ENCODE measurements at places on chromosomes 11 and 22.

- DNase-seq, result no peak
Measured at GRCh38 chr11:121282886-121283502, 9.6 kb upstream of the SC5D start.

- no peak for DNase-seq
Measured at GRCh38 chr11:65014726-65015227, 817 bp downstream of the ARL2 start.

DNA sequence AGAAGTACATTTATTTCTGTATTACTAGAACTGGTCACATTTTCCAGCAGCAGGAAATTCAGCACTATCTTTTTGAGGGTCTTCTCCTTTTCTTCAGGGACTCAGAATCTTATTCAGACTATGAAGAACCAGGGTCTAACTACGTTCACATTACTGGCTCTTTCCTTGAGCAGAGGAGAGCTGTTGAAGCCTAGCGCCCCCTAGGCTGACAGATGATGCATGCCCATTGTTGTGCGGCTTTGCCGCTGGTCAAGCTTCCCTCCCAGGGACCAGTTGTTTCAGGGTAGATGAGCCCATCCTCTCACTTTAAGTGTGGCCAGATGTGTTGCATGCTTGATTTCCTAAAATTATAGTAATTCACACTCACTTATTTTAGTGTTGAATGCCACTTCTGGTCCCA is 168.2 kb upstream of the PDGFD start:
- no peak for DNase-seq

GRCh38 chr11:68460741-68461574 is at the start of gene PPP6R3:
TSS of gene PPP6R3 (plus strand) at chr11:68460752. CDS start at chr11:68537665, 76,913 bp downstream.
- DNase-seq, result no peak

DNA sequence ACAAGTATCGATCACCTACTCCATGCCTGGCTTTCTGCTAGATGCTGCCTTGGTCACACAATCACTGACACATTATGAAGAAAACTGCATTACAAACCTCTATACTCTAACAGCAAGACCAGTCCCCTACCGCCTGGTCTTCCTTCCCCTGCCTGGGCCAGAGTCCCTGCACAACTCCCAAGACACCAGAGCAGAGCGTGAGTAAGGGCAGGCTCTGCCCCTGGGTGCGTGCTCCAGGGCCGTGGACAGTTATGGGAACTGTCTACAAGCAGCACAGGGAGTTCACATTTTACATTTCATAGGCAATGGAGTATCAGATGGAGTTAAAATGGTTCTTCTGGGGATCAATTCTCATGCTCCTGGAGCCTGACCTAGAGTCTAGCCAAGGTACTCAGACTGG is 6.5 kb downstream of the FZD4 start:
- DNase-seq, result no peak

- DNase-seq, result no peak
Measured at GRCh38 chr22:32024796-32025195, 18.3 kb upstream of the SLC5A1 start.

GRCh38 chr22:22429369-22430108 is 79.0 kb downstream of the ZNF280B start:
- DNase-seq, result no peak

GRCh38 chr11:76770642-76771445 is 12.3 kb upstream of the TSKU start:
- peak; percentile 87 for DNase-seq

GRCh38 chr11:95035316-95035715 is 10.3 kb downstream of the KDM4E start:
- DNase-seq, result no peak

DNA sequence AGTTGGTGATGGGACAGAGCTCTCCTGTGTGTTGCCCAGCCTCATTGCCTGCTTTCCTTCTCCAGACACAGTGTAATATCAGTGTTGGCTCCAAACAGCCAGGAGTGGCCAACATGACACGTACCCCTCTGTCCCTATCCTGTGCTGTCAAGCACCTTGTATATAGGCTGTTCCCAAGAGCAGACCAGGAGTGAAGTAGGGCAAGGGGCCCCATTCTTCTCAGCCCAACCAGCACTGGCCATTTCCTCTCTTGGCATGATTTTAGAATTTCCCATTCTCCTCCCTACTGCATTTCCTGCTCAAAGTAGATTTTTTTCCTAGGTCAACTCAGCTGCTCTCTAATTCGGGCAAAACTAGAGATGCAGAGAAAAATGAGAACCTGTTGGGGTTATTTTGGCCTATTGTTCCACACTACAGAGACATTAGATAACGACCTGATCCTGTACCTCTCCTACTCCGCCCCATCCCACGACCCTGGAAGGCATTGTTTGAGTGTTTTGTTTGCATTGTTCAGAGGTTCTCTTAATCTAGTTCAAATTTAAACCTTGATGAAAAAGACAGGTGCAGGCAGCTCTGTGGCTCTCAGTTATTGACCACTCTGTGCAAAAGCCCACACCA is 95.6 kb downstream of the RASSF10 start:
- no peak for DNase-seq

- no peak for DNase-seq
Measured at GRCh38 chr11:43686207-43686606, 5.7 kb downstream of the HSD17B12 start.

GRCh38 chr22:24428751-24429410 is 1.5 kb downstream of the ADORA2A start:
- no peak for DNase-seq

DNA sequence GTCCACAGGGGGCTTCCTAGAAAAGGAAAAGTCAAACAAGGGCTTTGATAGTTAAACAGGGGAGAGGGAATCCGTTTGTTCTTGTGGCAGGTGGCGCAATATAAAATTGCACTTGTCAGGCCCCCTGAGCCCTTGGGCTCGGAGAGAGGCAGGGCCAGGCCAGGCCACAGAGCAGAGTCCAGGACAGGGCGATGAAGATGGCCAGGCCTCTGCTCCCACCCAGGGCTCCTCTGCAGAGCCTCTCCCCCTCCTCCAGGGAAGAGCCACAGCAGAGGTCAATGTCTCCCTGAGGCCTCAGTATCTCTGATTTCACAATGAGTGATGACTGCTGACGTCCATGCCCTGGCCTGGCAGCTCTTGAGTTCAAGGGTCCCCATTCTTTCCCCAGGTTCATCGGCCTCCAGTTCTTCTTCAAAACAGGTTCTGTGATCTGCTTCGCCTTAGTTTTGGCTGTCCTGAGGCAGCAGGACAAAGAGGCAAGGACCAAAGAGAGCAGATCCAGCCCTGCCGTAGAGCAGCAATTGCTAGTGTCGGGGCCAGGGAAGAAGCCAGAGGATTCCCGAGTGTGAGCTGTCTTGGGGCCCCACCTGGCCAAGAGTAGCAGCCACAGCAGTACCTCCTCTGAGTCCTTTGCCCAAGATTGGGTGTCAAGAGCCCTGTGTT is 36.4 kb upstream of the TPBGL start:
- no peak for DNase-seq

- no peak for DNase-seq
Measured at GRCh38 chr11:60971520-60971919, at the start of gene CD6. TSS of gene CD6 (plus strand) at chr11:60971680. CDS start at chr11:60971866, 186 bp downstream.

- DNase-seq, result no peak
Measured at GRCh38 chr11:2462986-2463765, 18.4 kb downstream of the KCNQ1 start.

GRCh38 chr11:69918938-69919650 is 99.9 kb upstream of the FGF3 start:
- no peak for DNase-seq

- DNase-seq, result no peak
Measured at GRCh38 chr11:27592098-27592780, 85.7 kb upstream of the LIN7C start.

- DNase-seq, result no peak
Measured at GRCh38 chr22:46757104-46757503, 5.3 kb upstream of the TBC1D22A start.

- no peak for DNase-seq
Measured at GRCh38 chr22:48605856-48606481, 1221.7 kb downstream of the BRD1 start.

- DNase-seq, result no peak
Measured at GRCh38 chr11:5226732-5227310, at the start of gene HBB. TSS of gene HBB (minus strand) at chr11:5227071. CDS start at chr11:5227021, 50 bp downstream.

- no peak for DNase-seq
Measured at GRCh38 chr22:40826984-40827741, 8.0 kb upstream of the SLC25A17 start.

- no peak for DNase-seq
Measured at GRCh38 chr11:116837231-116838091, at the start of gene APOA1. TSS of gene APOA1 (minus strand) at chr11:116837622. CDS start at chr11:116837387, 235 bp downstream.

GRCh38 chr22:48772286-48772907 is 1055.3 kb downstream of the BRD1 start:
- DNase-seq, result no peak

- DNase-seq, result no peak
Measured at GRCh38 chr22:44441401-44442185, 56.4 kb downstream of the RTL6 start.

- DNase-seq, result no peak
Measured at GRCh38 chr11:79308429-79308828, 132.4 kb downstream of the TENM4 start.

DNA sequence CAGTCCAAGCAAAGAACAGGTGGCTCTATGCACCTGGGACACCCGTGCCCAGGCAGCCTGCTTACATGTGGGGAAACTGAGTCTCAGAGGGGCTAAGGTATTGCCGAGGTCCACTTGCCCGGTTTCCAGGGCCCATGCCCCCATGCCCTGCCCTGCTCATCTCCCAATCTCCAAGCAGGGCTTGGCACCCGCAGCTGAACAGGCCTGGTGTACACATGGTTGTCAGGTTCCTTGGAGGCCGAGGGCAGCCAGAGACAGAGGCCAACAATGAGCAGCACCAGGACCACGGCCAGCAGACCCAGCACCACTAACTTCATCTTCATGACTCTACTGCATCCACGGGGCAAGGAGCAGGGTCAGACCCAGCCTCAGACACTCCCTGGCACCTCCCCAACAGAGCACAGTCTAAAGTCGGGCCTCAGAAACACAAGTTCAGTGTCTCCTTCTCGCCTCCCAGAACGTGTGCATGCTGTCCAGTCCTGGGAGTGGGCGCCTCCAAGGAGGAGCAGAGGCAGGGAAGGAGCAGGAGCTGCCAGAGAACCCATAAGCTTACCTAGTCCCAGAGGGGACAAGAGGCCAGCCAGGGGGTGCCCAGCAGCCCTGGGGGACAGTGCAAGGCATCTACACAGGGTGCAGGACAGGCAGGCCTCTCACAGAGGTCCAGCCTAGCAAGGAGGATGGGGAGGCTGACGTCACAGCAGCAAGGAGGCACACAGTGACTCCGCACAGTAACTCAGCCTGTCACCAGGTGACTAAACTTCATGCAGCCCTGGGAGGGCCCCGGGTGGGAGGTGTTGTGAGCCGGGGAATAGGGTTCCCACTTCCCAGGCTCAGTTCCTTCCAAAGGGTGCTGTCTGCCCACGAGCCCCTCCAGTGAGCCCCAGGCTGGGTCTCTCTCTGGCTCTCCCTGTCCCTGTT is 20.2 kb upstream of the RGL4 start:
- no peak for DNase-seq

DNA sequence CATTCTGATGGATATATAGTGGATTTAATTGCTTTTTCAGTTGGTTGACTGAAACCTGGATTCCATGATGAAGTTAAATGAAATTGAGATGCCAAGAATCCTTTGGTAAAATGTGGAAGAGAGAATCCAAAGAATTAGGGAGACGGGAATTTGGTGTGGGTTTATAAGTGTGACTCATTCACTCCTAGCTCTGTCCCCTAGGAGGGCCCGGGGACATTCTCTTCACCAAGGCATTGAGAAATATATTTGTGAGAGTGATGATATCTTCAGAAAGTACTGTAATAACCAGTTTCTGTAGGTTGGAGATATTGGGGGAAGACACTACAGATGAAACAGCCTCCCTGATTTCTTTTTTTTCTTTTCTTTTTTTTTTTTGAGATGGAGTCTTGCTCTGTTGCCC is 13.6 kb upstream of the PHOX2A start:
- no peak for DNase-seq

- no peak for DNase-seq
Measured at GRCh38 chr22:32775957-32776356, 25.5 kb upstream of the TIMP3 start.

DNA sequence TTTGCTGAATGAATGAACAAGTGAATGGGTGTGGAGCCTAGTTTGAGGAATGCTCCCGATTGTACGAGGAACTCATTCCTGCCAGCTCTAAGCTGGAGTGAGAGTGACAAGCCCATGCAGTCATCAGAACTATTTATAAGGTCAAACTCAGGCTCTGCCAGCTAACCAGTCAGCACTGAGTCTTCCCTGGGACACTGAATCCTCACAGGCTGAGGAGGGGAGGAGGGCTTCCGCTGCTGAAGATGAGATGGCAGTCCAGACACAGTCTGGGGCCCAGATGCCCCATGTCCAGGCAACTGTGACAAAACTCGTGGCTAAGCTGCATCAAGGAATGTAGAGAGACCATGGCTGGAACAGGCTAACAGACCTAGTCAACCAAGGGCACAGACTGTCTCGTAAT is 4.0 kb downstream of the LRP4 start:
- no peak for DNase-seq

GRCh38 chr22:44735518-44736428 is 16.6 kb upstream of the ARHGAP8 start:
- DNase-seq, result no peak

- DNase-seq, result no peak
Measured at GRCh38 chr11:46381048-46381818, at the start of gene MDK. TSS of gene MDK (plus strand) at chr11:46381669. CDS start at chr11:46382058, 389 bp downstream.

- DNase-seq, result no peak
Measured at GRCh38 chr22:44186737-44187136, 6.0 kb downstream of the PARVG start.

DNA sequence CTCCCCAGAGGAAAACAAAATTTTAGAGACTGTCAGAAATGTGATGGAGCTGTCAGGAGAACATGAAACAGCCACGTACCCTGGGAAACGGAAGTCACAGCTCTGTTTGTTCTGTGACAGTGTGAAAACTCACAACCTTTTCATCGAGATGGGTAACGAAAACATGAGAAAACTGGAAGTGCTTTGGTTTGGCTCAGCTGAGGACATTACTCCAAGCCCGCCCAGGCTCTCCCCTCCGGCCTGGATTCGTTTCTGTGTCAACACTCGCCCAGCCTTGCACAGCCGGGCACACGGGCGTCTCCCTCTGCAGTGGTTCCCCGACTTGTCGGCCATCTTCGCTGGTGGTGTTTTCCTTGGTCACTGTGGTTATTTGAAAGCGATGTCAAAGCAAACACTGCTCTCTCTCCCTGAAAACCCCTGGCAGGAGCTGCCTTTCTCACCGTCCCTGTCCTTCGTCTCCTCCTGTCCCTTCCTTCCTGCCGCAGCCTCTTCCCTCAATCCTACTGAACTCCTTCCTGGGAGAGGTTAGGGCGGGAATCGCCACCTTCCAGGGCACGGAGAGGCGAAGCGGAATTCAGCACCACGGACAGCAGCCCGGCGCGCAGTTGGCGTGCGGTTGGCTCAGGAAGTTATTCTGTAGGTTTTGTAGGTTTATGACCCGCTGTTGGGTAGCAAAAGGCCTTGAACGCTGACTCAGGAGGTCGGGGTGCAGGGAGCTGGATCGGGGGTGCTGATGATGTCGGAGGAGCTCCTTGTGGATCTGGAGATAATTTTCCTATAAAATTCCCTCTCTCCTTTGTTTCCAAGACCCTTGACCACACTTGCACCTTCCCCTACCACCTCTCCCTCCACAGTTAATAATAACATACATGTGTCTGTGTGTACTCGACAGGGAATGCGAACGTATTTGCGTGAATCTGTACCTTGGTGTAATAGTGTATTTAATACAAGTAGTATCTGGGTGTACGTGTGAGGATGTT is 13.1 kb upstream of the RPS19BP1 start:
- no peak for DNase-seq

- DNase-seq, result no peak
Measured at GRCh38 chr11:23680488-23681230, 816.2 kb upstream of the LUZP2 start.

GRCh38 chr11:16611926-16612565 is 126.4 kb upstream of the C11orf58 start:
- DNase-seq, result no peak
